ENCODE measurements at places on chromosomes 7 and 10.

DNA sequence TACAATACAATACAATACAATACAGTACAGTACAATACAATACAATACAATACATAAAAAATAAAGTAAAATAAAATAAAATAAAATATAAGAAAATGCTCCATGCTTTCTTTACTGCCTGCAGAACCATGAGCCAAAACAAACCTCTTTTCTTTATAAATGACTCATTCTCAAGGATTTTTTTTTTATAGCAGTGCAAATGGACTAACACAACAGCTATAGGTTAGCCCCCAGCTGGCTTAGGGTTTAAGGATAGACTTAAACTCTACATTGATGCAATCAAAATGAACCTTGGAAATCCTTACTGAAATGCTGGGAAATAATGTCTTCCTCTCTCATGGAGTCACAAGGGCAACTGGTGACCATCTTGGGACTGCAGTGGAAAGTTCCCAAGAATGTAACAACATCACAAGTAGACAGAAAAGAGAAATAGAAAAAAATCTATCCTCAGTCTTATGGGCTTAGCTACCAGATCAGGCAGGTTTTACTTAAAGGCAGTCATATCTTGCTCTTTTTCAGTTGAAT lies 348.9 kb downstream of the ARL4A start:
- DNase-seq = no peak

- no peak for DNase-seq
Measured at GRCh38 chr7:28423918-28424514, 11.7 kb downstream of the CREB5 start.

GRCh38 chr7:121012919-121013318 lies 24.4 kb downstream of the CPED1 start:
- DNase-seq = no peak

DNA sequence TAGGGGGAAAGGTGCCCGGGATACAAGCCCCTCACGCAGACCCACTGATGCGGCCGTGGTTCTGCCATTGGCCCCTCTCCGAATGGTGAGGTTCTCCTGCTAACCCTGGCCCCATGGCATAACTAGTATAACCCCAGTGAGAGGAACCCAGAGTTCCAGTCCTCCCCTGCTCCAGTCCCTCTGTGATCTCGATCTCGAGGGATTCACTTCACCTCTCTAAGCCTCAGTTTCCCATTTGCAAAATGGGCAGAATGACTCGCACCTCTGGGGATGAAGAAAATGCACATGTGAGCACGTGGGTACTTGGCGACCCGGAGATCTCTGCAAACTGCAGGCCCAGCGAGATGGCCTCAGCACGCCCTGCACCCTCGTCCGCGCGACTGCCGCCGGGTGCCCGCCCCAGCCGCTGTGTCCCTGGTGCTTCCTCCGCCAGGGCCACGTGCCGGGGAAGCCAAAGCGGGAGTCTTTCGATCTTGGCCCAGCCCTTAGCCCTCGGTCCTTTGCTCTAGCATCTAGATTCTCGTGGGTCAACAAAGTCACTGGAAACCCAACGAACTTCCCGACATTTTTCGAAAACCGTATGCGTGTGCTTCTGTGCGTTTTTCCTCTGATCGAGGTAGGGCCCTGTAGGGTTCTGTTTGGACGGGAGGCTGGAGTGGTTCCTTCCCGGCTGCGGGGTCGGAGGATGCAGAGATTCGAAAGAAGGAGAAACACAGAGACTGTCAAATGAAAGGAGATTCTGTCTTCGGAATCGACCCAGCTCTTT lies 169.8 kb downstream of the UBE2H start:
- no peak for DNase-seq

DNA sequence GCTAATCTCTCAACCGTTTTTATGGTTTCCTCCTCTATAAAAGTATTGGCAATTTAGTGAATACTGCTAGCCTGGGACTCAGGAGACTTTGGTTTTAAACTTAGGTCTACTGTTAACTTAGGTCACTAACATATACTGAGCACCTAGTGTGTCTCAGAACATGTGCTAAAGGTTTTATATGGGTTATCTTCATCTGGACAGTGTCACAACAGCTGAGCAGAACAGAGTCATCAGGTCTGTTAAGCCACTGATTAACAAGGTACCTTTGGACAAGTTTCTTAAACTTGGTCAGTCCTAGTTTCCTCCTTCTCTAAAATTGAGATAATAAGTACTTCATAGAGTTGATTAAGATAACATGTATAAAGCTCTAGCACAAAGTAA lies 30.6 kb downstream of the NET1 start:
- no peak for DNase-seq

GRCh38 chr10:70575486-70575873 lies 27.1 kb downstream of the PRF1 start:
- no peak for DNase-seq

GRCh38 chr7:140673063-140673773 lies 473 bp downstream of the ADCK2 start:
- no peak for DNase-seq

DNA sequence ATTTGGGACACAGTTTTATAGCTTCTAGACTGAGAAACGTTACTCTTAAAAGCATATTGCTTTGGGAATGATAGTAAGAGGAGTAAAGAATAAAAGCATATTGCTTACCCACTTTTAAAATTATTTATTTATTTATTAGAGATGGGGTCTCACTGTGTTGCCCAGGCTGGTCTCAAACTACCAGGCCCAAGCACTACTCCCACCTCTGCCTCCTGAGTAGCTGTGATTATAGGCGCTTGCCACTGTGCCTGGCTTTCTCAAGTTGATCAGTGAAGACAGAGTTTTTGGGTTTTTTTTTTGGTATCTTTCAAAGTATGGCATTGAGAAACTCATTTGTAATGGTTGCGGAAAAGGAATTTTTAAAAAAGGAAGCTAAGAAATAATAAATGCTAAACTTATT lies 68.0 kb downstream of the AHCYL2 start:
- DNase-seq = no peak

DNA sequence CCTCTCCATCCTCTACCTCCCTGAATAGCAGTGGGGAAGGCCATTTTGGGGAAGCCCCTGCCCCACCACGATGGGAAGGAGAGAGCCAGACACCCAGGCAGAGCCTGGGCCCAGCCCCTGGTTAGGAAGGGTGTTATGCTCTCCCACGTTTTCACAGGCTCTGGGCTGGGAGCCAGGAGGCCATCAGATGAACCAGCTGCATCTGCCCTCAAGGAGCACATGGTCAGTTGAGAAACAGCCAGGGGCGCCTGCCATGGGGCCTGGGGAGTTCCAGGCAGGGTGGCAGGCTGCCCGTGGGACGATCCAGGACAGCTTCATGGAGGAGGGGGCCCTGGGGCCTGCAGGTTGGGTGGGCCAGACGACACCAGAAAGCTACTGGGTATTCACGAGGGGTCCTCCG lies 47.5 kb downstream of the CAMK2B start:
- DNase-seq = no peak

- DNase-seq = no peak
Measured at GRCh38 chr10:75505840-75506506, 74.5 kb downstream of the LRMDA start.

DNA sequence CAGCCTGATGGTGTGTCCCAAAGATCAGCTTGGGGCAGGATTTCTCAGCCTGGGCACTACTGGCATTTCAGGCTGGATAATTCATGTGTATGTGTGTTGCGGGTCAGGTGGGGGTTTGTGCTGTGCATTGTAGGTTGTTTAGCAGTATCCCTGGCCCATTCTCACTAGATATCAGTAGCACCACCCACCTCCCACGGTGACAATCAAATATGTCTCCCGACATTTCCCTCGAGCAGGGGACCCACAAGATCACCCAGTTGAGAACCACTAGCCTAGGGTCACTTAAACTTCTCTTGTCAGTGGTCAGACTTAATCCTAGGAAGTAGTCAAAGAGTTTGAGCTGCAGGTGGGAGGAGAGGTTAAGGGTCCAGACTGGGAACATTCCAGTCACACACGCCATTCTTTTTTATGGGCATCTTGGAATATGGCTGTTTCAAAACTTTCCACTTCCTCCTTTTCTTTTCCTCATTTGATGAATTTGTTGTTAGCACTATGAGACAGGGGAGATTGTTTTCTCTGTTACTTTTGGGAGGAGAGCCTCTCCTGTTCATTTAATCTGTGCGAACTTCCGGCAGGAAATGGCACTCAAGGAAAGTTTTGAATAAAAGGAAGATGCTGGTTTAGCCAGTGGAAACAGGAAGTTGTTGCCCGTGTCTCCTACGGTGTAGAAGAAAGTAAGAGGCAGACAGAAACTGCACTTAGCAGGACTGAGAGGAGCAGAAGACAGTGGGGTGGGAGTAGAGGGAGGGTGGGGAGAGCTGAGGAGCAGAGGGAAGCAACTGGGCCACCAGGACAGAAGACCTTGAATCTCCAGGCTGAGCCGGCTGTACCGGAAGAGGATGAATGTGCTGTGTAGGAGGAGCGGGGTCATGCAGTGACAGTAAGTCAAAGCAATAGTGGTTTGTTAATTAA lies 17.6 kb upstream of the EXOC6 start:
- peak; percentile 45 for DNase-seq

- DNase-seq = peak; percentile 50
Measured at GRCh38 chr10:126092366-126093215, 196.2 kb downstream of the FANK1 start.

GRCh38 chr7:50056131-50056530 lies 36.9 kb downstream of the ZPBP start:
- peak; percentile 3 for DNase-seq

DNA sequence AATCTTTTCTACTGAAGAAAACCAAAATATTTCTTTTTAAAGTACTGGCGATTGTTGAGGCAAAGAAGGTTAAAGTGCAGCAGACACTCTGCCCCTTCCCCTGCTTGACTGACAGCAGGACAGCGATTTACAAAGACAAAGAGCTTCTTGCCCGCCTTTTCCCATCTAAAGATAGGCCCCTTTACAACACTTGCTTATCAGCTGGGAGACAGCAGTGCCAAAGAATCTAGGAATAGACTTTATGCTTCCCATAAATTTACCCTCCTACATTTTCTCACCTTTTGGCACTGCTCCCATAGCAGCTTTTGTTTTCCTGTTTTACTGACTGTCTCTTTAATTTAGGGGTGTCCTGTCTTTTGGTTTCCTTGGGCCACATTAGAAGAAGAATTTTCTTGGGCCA lies 824.1 kb downstream of the CCSER2 start:
- DNase-seq = no peak

- DNase-seq = no peak
Measured at GRCh38 chr7:15489383-15489782, 72.4 kb downstream of the AGMO start.

DNA sequence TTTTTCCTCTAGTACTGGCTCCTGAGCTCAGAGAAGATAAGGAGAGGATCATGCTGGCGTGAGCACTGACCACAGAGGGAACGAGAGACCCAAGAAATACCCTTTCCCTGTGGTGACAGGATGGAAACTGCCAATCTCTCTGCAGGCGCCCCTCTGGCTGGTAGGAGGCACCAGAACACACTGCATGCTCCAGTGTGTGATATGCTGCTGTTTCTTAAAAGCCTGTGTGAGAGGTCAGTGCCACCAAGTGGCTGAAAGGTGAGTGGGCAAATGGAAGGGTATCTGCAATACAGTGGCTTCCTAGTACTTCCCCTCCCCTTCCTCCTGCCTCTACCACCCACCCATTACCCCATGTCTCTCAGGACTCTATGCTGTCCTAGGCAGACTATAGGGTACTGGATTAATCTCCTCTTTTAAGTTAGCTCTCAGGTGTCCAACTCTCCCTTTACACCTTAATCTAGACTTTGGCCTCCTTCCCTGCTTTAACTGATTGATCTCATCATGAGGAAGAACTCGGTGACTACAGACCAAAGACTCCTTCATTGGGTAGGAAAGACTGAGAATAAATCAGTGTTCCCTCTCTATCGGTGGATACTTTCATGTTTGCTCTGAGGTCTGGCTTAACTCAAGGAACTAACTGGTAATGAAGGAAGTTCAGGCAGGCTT lies 283.6 kb downstream of the ADRA2A start:
- peak; percentile 22 for DNase-seq

DNA sequence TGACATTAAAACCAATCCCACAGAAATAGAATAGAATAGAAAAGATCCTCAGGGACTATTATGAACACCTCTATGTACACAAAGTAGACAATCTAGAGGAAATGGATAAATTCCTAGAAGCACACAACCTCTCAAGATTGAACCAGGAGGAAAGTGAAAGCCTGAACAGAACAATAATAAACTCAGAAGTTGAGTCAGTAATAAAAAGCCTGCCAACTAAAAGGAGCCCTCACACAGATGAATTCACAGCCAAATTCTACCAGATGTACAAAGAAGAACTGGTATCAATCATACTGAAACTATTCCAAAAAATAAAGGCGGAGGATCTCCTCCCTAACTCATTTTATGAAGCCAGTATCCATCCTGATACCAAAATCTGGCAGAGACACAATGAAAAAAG lies 220.3 kb upstream of the HPS1 start:
- no peak for DNase-seq

GRCh38 chr10:29648983-29649268 lies 14.2 kb upstream of the SVIL start:
- DNase-seq = no peak

GRCh38 chr7:6171532-6172223 lies 100.7 kb downstream of the CYTH3 start:
- no peak for DNase-seq

GRCh38 chr7:42155584-42156290 lies 81.3 kb downstream of the GLI3 start:
- DNase-seq = no peak

DNA sequence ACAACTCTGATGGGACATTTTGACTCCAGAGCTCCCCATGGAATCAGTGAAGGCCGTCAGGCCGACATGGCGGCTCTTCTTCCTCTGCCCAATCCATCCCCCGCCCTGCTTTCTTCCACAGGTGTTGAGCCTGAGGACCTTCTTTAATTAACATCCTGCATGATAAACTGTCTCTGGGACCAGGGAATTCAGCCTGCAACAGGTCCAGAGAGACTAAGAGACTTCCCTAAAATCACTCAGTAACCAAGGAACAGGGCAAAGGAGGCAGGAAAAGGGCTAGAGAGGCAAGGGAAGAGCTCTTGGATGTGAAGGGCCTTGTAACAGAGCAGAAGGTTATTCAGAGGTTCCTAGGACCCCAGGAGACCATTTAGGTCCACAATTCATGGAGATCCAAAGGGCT lies 6.0 kb upstream of the PDLIM1 start:
- DNase-seq = no peak

DNA sequence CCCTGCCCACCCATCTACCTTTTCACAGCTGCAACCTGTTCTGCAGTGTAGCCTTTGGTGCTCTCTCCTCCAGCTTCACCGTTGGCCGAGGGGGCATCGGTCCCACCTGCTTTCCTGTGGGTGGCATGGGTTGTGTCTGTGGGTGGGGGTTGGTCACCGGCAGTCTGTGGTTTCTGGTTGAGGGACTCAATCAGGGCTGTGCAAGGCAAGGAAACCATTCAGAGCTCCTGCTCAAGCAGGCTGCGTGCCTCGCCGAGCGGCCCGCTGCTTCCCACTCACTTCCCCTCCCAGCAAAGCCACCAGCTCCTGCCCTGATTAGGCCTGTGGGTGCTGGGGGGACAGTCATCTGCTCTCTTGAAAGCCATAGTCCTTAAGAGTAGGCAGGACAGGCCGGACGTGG lies 9.8 kb downstream of the DNAJB12 start:
- no peak for DNase-seq

GRCh38 chr10:79994556-79994955 lies 45.7 kb upstream of the SFTPD start:
- DNase-seq = no peak

- no peak for DNase-seq
Measured at GRCh38 chr10:123565691-123566660, 100.2 kb upstream of the GPR26 start.

- peak; percentile 25 for DNase-seq
Measured at GRCh38 chr10:122981066-122981464, 864 bp downstream of the PSTK start.

GRCh38 chr7:80945976-80946375 lies 27.1 kb upstream of the SEMA3C start:
- DNase-seq = no peak

- no peak for DNase-seq
Measured at GRCh38 chr7:4167385-4167910, 514.6 kb upstream of the FOXK1 start.

- no peak for DNase-seq
Measured at GRCh38 chr10:33211106-33211878, 123.2 kb downstream of the NRP1 start.

Measured in AML-193 (cell line).